ENCODE measurements at places on chromosomes 7 and 10.

GRCh38 chr7:50418086-50418515, 32.0 kb downstream of the FIGNL1 start:
- no peak for DNase-seq

DNA sequence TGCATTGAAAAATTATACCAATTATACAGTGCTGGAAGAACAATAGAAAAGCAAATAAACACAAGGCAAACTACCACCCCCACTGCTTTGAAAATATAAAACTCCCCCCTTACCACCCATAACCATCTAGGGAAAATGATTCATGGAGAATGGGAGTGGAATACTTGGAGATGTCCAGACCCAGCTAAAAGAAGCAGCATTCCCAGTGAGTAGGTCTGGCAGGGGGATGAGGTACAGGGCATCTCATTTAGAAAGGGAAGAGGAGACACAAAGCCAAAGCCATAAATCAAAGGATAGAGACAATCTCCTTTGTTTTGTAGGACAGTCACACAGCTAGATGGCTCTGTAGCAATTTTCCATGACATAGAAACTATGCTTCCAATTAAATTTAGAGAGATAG, 36.0 kb upstream of the DGKI start:
- no peak for DNase-seq

DNA sequence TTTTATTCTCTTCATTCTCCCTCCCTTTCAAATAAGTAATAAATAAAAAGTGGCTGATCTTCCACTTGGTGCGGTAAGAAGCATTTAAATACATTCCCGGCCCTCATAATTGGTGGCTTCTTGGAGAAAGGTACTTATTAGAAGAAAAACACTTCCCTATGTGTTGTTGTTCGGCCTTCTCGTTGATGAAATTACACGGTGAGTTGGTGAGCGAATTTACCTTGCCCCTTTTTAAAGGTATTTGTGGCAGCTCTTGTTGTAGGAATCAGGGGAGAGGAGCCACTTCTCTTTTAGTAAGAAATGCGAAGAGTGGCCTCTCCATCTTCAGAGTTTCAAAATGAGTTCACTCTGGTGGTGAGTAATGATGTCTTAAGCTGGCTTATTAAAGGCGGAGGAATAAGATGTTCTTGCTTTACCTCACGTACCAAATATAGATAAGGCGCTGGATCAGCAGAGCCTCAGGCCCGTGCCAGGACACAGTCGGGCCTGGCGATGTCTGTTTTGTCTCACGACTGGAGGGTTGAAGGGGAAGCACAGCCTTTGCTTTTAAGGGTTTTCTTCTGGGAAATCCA, 135.9 kb downstream of the CUX1 start:
- no peak for DNase-seq

- no peak for DNase-seq
Observed at GRCh38 chr7:30241767-30242166, 42.6 kb upstream of the ZNRF2 start.

GRCh38 chr10:61612450-61612849, 50.3 kb upstream of the CABCOCO1 start:
- DNase-seq, result no peak

GRCh38 chr7:81209059-81209458, 290.2 kb upstream of the SEMA3C start:
- DNase-seq, result no peak

DNA sequence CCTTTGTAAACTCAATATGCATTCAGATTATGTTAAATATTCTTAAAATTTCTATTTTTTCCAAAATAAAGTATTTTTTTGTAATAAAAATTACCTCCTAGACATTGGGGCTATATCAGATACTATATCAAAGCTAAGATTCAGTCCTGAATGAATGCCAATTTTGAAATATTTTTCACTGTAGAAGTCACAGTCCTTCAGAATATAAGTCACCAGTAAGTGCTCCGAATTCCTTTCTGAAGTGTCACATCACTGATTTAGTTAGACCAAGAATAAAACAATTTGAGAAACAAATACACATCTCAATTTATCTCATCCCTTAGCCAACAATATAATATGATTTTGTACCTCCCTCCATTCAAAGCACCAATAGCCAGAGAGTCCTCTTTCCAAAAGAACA, 33.9 kb upstream of the GSAP start:
- DNase-seq, result no peak

DNA sequence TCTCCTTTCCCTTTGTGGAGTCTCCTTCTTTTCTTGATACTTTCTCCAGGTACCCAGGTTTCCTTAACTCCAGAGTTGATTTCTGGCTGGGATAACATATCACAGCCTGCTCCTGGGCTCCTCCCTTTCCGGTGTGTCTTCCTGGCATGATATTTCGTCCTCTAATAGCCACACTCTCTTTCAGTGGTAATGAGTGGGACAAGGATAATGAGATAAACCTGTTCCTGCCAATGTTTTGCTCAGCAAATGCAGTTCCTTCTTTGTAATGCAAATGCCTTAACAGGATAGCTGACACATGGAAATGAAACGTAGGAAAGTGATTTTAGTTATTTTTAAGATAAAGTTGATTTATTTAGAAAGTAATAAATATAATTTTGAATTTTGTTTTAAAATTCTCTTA, 168.6 kb downstream of the NRP1 start:
- DNase-seq, result no peak

GRCh38 chr7:20307119-20307518, 23.6 kb upstream of the ITGB8 start:
- no peak for DNase-seq

DNA sequence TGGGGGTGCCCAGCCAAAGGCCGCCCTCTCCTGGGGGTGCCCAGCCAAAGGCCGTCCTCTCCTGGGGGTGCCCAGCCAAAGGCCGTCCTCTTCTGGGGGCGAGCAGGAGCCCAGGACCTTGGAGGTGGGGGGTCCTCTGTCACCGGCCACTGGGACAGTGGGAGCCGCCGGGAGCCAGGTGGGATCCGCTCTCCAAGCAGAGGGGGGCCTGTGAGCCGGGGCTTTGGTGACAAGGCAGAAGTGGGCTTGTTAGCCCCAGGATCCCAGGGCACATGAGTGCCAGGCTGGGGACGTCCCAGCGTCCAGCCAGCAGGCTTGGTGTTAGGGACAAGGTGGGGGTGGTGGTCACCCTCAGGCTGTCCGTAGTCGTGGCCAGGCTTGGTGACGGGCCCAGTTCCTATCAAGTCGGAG, 29.4 kb upstream of the UTF1 start:
- no peak for DNase-seq

DNA sequence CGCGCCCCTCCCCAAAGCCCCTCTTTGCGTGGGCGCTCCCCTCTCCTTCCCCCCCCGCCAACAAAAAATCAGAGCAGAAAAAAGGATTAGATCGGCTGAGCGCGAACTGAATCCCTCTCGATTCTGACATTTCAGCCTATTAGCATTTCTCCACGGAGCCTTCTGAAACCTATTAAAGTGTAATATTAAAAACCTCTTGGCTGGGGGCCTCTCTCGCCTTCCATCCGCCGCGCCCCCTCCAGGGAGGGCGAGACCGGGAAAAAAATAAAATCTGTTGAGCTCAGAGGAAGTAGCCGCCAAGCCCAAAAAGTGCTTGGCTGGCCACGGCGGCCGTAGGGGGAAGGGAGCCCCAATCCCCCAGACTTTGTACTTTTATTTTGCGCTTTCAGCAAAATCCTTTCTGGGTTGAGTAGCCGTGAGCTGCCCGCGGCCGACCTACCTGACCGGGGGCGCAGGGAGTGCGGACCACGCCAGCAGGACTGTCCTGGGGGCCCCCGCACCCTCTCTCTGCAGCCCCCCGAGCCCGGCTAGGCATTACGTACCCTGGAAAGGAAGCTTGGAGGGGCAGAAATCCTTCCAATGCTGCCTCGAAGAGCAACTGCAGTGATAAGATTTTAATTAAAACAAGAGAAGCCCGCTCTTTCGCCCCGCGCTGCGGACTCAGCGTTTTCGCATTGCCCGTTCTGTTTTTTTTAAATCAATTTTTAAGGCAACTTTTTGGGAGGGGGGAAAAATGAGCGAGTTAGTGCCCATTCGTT, 1.3 kb upstream of the TNRC18 start:
- DNase-seq, result no peak

- DNase-seq, result no peak
Observed at GRCh38 chr7:70156057-70156456, 557.8 kb downstream of the AUTS2 start.

GRCh38 chr7:110442381-110442837, 648.5 kb upstream of the LRRN3 start:
- no peak for DNase-seq

DNA sequence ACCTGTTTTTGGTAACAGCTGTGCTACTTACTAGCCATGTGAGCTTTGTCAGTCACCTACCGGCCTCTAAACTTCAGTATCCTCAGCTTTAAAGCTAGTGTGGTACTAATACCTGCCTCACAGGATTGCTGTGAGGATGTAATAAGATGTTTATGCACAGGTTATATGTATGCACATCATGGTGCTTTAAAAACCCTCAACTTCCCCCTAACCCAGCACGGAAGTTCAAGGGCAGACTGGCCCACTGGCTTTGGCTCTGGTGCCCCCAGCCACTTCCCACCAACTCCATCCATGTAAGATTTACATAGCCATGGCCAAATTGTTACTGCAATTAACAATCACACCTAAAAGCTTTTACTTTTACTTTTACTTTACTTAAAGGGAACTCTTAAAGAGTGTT, 676.0 kb upstream of the GALNT17 start:
- no peak for DNase-seq

- DNase-seq, result no peak
Observed at GRCh38 chr7:14144109-14144508, 154.6 kb upstream of the ETV1 start.

GRCh38 chr7:137960020-137960419, 41.9 kb downstream of the CREB3L2 start:
- DNase-seq, result no peak

GRCh38 chr7:133859231-133859630, 267.9 kb upstream of the LRGUK start:
- no peak for DNase-seq

- DNase-seq, result no peak
Observed at GRCh38 chr7:28678431-28678965, 266.2 kb downstream of the CREB5 start.

- DNase-seq, result no peak
Observed at GRCh38 chr10:29736366-29737073, 101.7 kb upstream of the SVIL start.

GRCh38 chr10:50447691-50448090, 176.1 kb downstream of the SGMS1 start:
- DNase-seq, result no peak

DNA sequence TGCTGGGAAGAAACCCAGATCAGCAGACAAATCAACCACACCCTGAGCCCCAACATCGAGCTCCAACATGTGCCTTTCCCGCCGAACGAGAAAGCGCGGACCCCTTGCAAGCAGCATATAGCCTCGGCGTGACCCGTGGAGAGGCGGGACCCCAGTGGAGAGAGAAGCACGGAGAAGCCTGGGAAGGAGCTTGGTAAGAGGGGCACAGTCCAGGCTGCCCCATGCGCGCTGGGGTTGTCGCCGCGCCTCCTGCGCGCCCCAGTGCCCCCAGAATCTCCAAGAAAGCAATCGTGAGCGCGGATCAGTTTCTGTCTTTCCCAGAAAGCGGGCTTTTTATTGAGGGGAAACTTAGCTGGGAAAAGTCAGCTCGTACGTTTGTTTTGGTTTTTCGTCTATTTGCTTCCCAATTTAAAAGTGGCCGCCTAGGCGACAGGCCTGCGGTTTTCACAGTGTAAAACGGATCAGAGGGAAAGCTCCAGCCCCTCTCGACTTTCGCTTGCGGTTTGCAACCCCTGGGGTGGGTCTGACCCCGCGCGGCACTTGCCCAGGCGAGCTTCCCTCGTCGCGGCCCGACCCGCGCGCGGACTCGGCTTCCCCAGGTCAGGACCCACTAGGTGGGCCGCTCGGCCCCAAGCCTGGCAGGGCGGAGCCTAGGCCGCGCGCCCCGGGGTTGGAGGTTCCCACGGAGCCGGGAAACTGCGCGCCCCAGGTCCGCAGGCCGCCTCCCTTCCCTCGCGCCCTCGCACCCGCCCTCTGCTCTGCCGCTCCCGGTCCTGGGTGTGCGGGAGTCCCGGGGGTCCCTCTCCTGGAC, 31.1 kb downstream of the SKIDA1 start:
- no peak for DNase-seq

GRCh38 chr10:75106242-75106641, 5.2 kb upstream of the SAMD8 start:
- no peak for DNase-seq

GRCh38 chr7:105831824-105832535, 44.4 kb downstream of the ATXN7L1 start:
- DNase-seq, result no peak

DNA sequence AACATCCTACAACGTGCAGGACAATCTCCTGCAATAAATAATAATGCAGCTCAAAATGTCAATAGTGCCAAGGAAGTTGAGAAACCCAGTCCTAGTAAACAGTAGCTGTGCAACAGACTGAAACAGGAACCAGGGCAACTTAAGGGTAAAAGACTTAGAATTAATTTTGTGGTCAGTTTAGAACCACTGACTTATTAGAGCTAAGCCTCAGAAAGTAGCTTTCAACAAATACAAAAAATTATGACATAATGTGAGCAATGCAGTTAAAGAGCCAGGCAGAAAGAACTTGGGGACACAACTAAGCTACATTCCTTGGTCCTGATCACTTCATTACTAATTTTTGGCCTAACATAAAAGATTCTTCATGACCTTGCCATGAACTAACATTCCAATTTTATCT, 195.4 kb downstream of the MACC1 start:
- no peak for DNase-seq

GRCh38 chr7:25907731-25908130, 244.3 kb upstream of the NFE2L3 start:
- no peak for DNase-seq

DNA sequence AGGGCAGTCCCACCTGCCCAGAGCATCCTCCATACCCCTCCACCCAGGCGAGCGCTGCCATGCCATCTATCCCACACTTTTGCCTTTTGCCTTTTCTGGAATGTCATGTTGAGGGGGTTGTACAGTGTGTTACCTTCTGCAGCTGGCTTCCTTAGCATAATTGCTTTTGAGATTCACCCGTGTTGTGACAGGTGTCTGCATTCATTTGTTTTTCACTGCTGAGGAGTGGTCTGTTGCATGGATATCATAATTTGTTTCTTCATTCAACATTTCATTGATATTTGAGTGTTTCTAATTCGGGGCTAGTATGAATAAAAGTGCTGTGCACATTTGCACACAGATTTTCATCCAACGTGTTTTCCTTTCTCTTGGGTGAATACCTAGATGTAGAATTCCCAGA, 353.9 kb downstream of the PAXIP1 start:
- DNase-seq, result no peak

DNA sequence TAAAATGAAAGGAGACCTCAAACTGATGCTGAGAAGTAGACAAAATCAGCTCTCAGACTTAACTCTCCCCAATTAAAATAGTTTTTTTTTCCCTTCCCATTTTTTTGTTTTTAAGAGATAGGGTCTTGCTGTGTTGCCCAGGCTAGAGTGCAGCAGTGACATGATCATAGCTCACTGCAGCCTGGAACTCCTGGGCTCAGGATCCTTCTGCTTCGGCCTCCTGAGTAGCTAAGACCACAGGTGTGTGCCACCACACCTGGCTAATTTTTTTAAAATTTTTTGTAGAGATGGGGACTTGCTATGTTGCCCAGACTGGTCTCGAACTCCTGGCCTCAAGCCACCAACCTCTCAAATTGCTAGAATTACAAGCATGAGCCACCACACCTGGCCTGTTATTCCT, 61.1 kb downstream of the NHLRC2 start:
- DNase-seq, result no peak
